Stimulated activated CD8-positive, alpha-beta memory T cell treated with anti-CD3 and anti-CD28 coated beads, Interleukin-15, amount 100 ng/mL, for 4 hours (primary cell): ENCODE measurements at places on chromosomes 11 and 22.

DNA sequence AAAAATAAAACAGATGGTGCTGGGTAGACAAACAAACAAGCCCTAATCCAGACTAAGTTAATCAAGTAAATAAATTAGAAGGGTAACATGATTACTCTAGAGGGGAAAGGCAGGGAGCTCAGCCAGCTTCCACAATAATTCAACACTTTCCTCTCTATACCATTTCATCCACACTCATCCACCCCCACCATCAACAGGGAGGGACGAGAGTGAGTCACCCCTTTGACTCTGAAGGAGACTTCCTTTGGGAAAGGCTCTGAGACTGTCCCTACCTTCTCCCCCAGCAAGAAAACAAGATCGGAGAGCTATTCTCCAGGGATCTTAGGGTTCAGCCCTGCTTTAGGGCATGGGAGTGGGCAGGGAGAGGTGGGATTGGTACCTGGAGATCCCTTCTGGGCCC, 33.1 kb downstream of the TRIM66 start:
- no peak for DNase-seq

DNA sequence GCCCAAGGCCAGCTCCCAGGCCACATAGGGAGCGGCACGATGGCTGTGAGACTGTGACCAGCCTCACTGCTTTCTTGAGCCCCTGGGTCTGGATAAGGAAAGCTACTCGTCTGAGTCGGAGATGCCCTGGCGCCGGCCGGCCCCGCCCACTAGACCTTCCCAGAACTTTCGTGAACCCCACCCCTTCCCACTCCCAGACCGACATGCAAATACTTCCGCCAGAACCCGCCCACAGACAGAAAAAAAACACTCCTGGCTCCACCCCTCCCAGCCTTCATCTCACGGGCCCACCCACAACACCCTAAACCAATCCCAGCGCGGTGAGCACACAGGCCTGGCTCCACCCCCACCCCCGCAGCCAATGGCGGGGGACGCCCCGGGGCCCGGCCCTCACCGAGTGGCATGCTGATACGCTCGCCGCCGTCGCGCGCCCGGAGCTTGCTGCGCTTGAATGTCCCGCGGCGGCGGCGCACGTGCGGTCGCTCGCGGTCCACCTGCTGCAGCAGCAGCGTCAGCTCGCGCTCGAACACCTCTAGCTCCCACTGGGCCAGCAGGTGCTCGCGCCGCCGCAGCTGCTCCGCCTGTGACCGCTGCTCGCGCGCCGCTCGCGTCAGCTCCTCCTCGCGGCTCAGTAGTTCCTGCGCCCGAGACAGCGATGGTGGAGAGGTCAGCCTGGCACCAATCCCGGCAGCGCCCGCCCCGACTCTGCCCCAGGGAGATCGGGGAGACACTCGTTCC, 7.0 kb downstream of the MAP3K11 start:
- no peak for DNase-seq

DNA sequence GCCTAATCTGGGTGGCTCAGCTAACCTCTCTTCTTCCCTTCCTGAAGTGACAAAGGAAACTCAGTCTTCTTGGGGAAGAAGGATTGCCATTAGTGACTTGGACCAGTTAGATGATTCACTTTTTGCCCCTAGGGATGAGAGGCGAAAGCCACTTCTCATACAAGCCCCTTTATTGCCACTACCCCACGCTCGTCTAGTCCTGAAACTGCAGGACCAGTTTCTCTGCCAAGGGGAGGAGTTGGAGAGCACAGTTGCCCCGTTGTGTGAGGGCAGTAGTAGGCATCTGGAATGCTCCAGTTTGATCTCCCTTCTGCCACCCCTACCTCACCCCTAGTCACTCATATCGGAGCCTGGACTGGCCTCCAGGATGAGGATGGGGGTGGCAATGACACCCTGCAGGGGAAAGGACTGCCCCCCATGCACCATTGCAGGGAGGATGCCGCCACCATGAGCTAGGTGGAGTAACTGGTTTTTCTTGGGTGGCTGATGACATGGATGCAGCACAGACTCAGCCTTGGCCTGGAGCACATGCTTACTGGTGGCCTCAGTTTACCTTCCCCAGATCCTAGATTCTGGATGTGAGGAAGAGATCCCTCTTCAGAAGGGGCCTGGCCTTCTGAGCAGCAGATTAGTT, 14.2 kb upstream of the UVRAG start:
- DNase-seq, result no peak

DNA sequence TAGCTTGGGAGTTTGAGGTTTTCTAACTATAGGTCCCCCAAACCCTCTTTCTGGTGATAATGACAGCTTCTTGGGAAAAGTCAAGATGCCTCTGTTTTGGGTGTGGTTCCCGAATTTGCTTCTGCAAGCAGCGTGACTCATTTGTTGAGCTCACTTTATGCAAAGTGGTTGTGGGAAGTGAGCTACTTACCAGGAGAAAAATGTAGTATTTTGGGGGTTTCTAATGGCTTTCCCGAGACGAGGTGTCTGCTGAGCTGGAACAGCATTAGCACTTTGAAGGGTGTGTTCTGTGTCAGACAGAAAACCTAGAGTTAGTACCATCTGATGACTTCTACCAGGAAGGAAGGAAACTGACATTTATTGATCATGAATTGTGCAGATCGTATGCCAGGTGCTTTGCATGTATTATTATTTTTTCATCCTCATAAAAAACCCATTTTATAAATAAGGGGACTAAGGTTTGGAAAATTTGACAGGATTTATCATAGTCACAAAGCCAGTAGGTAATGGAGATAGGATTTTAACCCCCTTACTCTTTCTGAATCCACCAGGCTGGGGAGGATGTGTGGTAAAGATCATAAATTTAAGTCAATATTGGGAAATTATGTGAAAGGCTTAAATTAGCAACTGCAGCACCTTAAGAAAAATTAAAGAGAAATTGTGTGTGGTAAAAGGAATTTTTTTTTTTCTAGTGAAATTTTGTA, 108.8 kb upstream of the CD44 start:
- no peak for DNase-seq

- no peak for DNase-seq
Measured at GRCh38 chr11:17138562-17138961, 61.1 kb upstream of the RPS13 start.

GRCh38 chr11:93832780-93833179, 17.6 kb downstream of the VSTM5 start:
- DNase-seq, result no peak

DNA sequence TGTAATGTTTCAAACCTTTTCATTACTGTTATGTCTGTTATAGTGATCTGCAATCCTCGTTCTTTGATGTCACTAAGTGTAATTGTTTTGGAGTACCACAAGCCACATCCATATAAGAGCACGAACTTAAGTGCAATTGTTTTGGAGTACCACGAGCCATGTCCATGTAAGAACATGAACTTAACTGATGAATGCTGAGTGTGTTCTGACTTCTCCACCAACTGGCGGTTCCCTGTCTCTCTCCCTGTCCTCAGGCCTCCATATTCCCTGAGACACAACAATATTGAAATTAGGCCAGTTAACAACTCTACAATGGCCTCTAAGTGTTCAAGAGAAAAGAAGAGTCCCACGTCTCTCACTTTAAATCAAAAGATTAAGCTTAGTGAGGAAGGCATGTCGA, 23.5 kb downstream of the TESMIN start:
- no peak for DNase-seq

DNA sequence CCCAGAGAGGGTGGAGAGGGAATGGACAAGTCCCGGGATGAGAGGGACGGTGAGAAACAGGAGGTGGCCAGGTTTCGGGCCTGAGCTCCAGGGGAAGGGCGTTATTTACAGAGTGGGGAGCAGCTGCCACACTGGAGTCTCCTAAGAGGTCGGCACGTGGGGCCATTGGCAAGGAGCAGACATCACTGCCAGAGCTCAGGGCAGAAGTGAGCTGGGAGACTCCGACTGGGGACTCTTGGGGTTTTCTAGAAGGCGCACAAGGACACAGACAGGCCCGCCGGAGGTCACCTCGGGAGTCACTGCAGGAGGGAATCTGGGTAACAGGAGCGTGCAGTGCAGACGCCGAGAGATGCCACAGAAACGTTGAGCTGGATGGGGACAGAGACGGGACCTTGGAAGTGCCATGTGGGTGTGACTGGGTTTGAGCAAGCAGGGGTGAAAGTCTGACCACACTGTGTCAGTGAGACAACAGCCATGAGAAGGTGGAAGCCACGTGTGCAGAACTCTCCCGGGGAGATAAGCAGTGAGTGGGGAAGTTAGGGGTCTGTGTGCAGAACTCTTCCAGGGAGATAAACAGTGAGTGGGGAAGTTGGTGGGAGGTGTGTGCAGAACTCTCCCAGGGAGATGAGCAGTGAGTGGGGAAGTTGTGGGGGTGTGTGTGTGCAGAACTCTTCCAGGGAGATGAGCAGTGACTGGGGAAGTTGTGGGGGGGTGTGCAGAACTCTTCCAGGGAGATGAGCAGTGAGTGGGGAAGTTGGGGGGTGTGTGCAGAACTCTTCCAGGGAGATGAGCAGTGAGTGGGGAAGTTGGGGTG, 187.5 kb downstream of the SHANK2 start:
- DNase-seq, result no peak

- DNase-seq, result no peak
Measured at GRCh38 chr22:20586403-20586745, 79.0 kb downstream of the MED15 start.
